ENCODE measurements at places on chromosomes 13 and 19.

DNA sequence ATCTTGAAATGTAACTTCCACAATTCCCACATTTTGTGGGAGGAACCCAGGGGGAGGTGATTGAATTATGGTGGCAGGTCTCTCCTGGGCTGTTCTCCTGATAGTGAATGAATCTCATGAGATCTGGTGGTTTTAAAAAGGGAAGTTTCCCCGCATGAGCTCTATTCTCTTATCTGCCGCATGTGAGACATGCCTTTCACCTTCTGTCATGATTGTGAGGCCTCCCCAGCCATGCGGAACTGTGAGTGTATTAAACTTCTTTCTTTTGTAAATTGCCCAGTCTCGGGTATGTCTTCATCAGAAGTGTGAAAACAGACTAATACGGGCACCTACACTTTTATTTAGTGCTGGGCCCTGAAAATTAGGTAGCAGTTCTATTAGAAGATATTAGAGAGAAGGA, 45.8 kb downstream of the TNFSF13B start:
- no peak for DNase-seq

- DNase-seq = no peak
These were observed 23.0 kb downstream of the ZNF101 start for GRCh38 chr19:19691683-19692082.

DNA sequence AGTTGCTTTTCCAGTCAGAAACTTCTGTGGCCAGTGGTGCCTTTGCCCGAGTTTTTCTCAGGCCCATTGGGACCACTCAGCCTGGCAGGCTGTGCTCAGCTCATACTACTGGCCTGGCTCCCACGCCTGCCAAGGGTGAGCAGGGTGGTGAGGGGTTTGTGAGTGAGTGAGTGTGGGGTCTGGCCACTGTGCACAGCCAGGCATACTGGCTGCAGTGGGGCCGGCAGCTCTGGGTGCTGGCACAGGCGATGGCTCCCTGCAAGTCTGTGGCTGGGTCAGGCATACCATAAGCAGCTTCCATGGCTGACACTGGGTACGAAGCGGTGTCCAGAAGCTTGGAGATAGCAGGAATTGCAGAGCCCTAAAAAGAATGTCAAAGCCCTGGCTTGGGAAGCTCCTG, 161.0 kb downstream of the SLITRK6 start:
- no peak for DNase-seq

DNA sequence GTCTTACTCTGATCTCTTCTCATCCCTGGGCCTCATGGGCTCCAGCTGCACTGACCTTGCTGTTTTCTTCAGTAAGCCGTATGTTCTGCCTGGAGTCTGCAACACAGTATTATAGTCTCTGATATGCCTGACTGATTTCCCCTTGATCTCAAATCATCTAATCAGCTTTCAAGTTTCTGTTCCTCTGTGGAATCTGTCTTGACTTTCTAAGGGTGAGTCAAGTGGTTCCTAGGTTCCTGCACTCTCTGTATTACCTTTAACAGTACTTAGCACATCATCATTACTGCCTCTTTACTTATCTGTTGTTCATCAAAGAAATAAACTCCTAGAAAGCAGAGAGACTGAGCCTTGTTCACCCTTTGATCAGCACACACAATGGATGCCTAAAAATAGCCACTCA, 350.7 kb downstream of the LMO7 start:
- DNase-seq = no peak

DNA sequence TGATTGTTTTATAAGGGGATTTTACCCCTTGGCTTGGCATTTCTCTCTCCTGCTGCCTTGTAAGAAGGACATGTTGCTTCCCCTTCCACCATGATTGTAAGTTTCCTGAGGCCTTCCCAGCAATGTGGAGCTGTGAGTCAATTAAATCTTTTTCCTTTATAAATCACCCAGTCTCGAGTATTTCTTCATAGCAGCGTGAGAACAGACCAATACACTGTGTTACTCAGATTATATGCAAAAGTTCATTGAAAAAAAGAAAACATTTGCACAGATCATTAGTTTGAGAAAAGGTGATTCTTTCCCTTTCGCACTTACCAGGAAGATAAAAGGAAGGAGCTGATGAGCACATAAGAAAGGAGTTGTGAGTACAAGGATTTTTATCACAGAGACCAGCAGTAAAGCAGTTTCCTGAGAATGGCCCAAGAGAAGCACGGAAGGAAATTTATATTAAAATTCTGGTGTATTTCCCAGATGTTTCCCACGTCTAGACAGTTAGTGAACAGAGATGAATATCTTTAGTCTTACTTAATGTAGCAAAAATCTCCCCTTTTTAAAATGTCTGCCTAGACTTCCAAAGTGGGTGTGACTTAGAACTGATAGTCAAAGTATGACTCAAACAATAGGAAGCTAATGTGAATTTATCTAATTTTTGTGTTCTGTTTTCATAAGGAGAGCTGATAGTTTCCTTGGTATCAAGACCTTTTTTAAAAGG, 431.8 kb upstream of the SGCG start:
- DNase-seq = no peak

DNA sequence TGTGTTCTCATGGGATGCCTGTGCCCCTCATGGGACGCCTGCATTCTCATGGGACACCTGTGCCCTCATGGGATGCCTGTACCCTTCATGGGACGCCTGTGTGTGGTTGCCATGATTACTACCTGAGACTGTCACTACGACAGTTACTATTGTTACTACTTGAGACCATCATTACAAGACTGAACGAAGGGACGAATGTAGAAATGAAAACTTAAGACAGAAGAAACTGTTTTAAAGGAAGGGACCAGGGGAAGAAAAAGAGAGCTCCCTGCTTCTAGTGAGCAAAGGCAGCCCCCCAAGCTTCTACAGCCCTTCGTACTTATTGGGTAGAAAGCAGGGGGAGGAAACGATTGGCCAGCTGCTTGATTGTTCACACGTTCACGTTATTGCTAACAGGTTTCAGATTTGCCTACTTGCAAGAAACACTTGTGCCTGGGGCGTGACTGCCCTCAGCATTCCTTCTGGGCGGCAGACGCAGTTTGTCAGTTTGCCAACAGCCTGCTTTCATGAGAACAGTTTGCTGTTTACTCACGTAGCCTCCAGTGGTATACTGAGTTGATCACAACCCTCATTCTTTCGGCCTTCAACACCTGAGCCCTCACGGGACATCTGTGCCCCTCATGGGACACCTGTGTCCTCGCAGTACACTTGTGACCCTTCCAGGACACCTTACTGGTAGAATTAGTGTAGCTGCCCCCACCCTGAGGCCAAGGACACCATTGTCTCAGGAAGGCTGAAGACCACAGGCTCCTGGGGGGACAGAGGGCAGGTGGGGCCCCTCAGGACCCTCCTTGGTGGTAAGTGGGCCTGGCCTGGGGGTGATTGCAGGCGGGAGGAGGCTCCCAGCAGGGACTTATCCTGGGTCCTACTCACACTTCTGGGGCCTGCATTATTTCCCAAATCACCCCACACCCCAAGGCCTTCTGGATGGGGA, 2.5 kb upstream of the S1PR4 start:
- no peak for DNase-seq

DNA sequence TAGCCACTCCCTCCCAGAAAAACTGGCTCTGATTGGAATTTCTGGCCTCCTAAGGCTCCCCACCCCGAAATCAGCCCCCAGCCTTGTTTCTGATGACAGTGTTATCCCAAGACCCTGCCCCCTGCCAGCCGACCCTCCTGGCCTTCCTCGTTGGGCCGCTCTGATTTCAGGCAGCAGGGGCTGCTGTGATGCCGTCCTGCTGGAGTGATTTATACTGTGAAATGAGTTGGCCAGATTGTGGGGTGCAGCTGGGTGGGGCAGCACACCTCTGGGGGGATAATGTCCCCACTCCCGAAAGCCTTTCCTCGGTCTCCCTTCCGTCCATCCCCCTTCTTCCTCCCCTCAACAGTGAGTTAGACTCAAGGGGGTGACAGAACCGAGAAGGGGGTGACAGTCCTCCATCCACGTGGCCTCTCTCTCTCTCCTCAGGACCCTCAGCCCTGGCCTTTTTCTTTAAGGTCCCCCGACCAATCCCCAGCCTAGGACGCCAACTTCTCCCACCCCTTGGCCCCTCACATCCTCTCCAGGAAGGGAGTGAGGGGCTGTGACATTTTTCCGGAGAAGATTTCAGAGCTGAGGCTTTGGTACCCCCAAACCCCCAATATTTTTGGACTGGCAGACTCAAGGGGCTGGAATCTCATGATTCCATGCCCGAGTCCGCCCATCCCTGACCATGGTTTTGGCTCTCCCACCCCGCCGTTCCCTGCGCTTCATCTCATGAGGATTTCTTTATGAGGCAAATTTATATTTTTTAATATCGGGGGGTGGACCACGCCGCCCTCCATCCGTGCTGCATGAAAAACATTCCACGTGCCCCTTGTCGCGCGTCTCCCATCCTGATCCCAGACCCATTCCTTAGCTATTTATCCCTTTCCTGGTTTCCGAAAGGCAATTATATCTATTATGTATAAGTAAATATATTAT, 6.1 kb downstream of the FOSB start:
- no peak for DNase-seq

DNA sequence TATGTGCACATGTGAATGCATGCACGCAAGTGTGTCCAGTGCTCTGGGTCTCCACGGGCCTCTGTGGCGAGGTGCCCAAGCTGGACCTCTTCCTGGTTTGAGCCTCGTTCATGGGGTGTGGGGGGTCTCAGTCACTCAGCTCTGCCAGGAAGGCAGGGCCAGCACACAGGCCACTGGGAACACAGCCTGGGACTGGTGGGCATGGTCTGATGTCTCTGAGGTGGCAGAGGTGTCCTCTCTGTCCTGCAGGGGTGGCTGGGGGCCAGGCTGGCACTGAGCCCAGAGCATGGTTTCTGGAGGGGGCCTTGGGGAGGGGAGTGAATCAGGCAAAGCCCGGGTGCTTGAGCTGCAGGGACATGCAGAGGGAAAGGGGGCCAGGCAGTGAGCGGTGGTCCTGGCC, 9.4 kb downstream of the LRP3 start:
- DNase-seq = no peak

Data from NCI-H1092 (cell line).